NCI-H748 treated with DMSO at 0.1 percent for 48 hours (cell line): ENCODE measurements at places on chromosomes 7 and 10.

- no peak for DNase-seq
These were observed 59.5 kb downstream of the ST8SIA6 start for GRCh38 chr10:17394854-17395253.

- DNase-seq = no peak
These were observed 643.0 kb downstream of the SUGCT start for GRCh38 chr7:40777730-40778312.

- no peak for DNase-seq
These were observed 2.7 kb upstream of the PRXL2A start for GRCh38 chr10:80405626-80406025.

DNA sequence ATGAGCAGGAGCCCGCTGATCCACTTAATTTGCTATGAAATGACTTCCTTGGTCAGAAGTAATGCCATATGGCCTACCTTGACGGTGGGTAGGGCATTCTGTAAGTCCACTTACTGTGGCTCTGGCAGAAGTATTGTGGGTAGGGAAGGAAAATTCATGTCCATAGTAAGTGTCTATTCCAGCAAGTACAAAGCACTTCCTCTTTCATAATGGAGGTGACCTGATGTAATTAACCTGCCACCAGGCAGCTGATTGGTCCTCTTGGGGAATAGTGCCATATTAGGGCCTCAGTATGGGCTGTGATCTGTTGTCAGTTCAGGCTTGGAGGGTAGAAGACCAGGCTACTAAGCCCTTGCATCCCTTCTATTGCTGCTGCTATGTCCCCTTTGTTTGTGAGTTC is 103.9 kb downstream of the SLC37A3 start:
- DNase-seq = no peak

- DNase-seq = no peak
These were observed 5.1 kb upstream of the ZNF503 start for GRCh38 chr10:75406462-75407223.

- no peak for DNase-seq
These were observed 50.4 kb upstream of the DDC start for GRCh38 chr7:50615519-50616080.

DNA sequence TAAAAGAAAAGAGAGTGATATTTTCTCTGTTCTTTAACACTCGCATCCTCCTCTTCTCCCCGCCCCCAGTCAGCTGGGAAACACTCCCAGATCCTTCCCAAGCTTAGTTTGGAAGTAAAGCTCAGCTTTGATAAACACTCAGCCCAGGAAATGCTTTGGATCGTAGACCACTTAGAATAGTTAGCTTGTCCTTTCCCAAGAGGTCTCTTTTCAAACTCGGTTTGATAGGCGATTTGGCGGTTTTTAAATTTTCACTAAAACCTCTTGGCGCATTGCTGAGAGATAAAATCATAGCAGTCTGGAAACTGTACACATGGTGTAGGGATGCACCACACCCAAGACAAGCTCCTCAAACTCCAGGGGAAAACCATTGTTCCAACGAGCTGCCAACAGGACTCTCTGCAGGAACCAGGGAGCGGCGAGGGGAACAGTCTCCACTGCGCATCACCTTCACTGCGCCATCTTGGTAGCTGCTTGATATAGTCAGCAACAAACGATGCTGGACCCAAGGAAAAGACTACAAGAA is 22.3 kb downstream of the SMURF1 start:
- no peak for DNase-seq

- DNase-seq = no peak
These were observed 94.6 kb downstream of the PPP1R9A start for GRCh38 chr7:95001815-95002561.

GRCh38 chr7:17661982-17662585 is 278.2 kb downstream of the SNX13 start:
- DNase-seq = no peak

DNA sequence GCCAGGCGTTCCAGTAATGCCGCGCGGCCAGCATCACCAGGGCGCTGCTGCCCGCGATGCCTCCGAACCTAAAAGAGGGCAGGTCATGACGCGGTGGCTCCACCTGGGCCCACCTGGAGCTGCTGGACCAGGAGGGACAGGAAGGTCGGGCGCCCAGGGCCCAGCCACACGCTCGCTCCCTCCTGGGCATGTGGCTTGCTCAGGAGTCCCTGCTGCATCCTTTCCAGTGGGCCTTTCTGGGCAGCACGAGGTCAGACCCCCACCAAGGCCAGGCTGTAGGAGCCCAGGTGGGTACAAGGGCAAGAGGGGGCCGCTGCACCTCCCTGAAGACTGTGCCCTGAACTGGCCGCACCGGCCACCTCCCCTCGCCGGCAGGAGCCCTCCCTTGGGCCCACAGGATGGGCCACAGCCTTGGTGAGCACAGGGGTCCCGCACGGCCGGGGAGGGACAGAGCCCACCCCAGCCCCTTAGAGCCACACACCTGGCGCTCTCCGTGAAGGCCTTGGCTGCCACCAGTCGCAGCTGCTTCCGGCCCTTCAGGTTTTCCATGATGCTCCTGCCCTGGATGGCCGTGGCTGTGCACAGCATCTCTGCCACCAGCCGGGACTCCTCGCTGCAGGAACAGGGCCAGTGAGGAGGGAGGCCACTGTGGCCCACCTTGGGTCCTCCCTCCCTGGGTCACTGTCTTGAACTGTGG is 43.2 kb downstream of the CFAP46 start:
- DNase-seq = no peak

DNA sequence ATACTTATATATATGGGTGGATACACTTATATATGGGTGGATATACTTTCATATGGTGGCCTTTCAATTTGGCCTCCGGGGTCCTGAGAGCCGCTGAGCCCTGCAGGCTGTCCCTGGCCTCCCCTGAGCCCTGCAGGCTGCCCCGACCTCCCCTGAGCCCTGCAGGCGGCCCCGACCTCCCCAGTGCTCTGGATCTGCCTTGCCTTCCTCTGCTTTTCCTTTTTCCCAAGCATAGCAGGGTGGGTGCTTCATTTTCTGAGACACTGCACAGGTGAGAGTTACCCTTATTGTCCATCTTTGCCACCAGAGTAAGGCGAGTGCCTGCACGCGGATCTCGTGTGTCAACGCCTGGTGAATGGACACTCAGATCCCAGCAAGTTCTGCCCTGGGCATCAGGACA is 106.6 kb downstream of the VIPR2 start:
- no peak for DNase-seq

- DNase-seq = no peak
These were observed 25.9 kb downstream of the PDGFA start for GRCh38 chr7:493661-494251.

- DNase-seq = no peak
These were observed 10.2 kb downstream of the CCDC6 start for GRCh38 chr10:59896191-59896590.
